ENCODE measurements at places on chromosomes 3 and 15.

GRCh38 chr3:186121968-186122367 lies 13.1 kb upstream of the ETV5 start:
- no peak for DNase-seq

DNA sequence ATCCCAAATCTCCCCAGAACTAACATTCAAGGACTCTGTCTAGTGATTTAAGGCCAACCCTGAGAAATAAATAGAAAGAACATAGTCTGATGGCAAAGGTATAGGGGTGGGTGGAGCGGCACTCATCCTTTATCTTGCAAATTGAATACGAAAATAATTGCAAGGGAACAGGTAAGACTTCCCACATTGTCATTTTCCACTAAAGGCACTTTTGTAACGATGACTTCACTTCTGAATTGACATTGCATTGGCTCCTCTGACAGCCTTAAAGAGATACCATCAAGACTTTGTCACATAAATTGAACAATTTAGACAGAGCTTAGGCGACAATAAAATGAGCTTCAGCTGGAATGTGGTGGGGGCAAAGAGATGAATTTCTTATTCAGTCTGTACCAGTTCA lies 75.3 kb upstream of the PLCL2 start:
- no peak for DNase-seq

DNA sequence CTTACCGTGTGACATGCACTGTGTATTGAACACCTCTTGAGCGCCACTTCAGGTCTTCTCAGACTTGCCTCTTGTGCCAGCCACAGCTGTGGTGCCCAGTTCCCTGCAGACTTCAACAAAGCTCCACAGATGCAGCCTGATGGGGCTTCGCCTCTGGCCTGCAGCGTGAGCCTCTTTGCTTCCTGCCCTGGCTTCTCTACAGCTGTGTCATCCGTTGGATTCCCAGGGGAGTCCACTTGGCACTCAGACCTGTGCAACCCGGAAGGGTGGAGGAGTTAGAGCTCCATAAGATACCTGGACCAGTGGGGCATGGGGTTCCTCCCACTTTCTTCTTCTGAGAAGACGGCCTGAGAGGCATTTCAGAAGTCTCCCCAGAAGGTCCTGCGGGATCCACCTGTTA lies 57.7 kb upstream of the BNIP2 start:
- DNase-seq, result no peak

- no peak for DNase-seq
Observed at GRCh38 chr3:188571531-188572095, 417.7 kb downstream of the LPP start.

DNA sequence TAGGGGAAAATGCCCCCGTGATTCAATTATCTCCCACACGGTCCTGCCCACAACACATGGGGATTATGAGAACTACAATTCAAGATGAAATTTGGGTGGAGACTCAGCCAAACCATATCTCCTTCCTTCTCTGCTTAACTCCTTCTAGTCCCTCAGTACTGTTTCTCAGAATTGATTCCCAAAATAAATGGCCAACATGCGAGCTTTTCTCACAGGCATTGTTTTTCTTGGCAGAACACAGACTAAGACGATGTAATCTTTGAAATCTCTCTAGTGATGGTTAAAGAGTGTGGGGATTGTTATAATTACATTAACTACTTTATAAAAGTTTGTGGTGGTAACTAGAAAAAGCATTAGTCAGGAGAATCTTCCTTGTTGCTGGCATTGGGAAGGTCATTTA lies 366.5 kb downstream of the LPP start:
- no peak for DNase-seq
